ENCODE measurements at places on chromosomes 7 and 10.

DNA sequence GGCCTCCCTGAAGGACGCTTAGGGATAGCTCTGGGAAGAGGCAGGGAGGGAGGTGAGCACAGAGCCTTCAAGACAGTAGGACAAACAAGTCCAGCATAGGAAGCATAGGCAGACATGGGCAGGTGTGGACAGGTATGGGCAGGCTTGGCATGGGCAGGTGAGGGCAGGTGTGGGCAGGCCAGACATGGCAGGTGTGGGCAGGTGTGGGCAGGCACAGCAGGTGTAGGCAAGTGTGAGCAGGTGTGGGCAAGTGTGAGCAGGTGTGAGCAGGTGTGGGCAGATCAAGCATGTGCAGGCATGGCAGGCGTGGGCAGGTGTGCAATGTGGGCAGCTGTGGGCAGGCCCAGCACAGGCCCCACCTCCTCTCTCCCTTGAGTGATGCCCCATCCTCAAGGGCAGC is 148.8 kb upstream of the ZMIZ1 start:
- no peak for DNase-seq

GRCh38 chr7:41943094-41943577 is 240.2 kb upstream of the INHBA start:
- peak; percentile 79 for DNase-seq

DNA sequence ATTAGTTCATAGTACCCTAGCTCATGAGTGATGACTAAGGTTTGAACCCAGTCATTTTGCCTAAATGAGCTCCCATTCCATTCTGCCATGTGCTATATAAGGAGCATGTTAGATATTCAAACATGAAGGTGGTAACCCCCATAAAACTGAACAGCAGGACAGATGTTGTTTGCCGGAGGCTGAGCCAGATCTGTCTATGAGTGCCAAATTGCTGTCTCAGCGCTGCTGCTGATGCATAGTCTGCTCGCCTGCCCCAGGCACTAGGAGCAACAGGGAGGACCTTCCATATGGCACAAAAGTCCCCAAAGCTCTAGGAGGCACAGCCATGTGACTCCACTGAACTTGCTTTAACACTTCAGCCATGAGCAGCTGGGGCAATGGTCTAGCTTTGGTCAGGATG is 466.0 kb upstream of the GHITM start:
- no peak for DNase-seq

DNA sequence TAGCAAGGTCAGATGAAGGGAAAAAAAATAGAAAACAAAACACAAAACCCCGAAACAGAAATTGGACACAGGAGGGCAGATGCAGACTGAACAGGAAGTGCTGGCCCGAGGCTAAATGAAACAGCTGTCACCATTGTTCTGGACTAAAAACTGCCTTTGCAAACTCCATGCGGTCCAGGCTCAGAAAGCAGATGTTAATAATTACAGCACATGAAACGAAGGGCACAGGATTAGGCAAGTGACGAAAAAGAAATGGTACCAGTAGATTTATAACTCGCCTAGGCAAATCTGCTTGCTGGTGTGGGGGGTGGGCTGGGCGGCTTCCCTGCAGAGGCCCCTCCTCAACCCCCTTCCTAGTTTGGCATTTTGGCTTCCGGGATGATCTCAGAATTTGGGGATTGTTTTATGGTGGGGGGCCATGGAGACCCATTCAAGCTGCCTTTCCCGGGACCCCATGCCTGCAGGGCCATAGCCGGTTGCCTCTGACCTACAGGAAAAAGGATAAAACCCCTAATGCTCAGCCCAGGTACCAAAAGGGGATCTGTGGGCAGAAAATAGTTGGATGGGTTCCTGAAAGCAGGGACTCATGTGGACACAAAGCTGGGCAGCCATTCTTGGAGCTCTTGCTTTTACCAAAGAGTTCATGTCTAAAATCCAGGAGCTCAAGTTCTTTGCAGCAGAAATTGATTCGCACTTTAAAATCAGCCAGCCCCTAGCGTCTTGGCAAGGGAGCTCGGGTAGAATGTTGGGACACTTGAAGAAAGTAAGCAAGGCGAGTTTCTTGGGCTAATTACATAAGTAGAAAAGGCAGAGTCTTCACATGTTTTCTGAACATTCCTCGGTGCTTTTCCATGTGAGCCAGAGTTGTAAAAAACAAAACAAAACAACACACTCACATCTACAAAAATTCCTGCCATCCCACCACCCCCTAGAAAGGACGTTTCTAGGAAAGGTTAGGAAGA is 39.0 kb upstream of the EMX2 start:
- DNase-seq = no peak

All from IMR-90 (cell line).